ENCODE measurements at places on chromosomes 16 and 17.
A peak's percentile ranks its signal among the peaks of the same experiment; 100 is the strongest.

DNA sequence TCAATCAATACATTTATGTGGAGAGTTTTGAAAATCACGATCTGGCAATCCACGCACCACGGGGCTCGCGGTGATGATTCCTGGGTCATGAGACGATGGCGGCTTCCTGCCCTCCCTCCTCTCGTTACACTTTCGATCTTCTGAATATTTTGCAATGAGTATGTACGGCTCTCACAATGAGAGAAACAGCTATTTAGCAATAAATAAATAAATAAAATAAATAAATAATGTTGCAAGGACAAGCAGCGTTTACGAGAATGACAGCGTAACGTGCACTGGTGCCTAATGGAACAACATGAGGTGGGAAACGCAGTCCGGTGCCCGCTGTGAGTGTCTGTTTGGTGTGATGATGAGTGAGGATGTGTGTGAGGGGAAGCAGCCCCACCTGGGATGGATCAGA, 46.7 kb upstream of the JPH3 start:
- DNase-seq: no peak

GRCh38 chr16:48556913-48557351, 53.0 kb downstream of the N4BP1 start:
- no peak for DNase-seq

GRCh38 chr16:12436201-12436657, 367.5 kb downstream of the CPPED1 start:
- DNase-seq: no peak

DNA sequence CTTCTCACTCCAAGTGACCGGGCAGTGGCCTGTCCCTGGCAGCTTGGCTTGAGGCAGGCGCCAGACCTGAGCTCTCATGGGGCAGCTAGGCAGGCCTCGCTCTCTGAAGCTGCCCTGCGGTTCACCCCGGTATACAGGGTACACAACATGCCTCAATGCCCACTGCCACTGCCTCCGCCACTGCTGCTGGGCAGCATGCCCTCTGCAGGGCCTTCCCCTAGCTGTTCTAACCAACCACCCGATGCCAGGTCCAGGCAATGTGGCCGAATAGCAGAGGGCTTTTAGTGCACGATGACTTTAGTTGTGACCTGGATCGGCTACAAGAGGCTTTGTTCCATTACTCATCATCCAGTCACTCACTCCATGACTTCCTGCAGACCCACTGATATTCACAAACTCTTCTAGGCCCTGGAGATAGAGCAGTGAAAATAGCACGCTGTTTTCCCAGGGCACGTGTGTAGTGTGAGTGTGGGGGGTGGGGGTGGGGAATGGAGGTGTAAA, 19.7 kb downstream of the CDC42EP4 start:
- no peak for DNase-seq

DNA sequence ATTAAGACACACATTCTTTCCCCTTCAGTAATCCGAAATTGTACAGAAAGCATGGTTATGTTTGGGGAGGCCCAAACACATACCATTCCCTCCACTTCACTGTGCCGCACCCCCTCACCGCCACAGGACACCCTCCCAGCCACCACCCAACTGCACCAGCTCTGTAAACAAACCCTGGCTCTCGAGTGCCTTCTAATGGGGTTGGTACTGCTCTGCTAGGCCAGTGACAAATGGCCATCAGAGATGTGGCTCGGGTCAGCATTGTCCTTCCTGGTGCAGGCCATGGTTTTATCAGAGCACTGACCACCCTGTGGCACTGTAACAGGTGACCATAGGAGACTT, 24.0 kb upstream of the SREBF1 start:
- no peak for DNase-seq

DNA sequence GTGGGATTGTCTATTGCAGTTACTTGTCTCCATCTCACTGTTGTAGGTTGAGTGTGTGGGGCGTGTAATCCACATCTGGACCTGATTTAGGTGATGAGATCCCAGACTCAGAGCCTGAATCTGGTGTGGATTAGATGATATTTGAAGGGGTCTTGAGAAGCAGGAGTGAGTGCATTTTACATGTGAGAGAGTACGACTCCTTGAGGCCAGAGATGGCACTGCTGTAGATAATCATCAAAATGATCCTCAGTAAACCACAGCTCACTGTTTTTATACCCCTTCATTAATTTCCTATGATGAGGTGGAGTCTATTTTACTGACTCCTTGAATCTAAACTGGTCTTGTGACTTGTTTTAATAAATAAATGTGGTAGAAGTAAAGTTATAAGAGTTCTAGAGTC, 732.5 kb downstream of the KCNJ2 start:
- DNase-seq: no peak

- no peak for DNase-seq
Observed at GRCh38 chr17:35879773-35880654, at the start of gene CCL5. CCL5 (minus strand) TSS chr17:35880360.

- DNase-seq: no peak
Observed at GRCh38 chr16:54488729-54489128, 202.1 kb upstream of the IRX3 start.

DNA sequence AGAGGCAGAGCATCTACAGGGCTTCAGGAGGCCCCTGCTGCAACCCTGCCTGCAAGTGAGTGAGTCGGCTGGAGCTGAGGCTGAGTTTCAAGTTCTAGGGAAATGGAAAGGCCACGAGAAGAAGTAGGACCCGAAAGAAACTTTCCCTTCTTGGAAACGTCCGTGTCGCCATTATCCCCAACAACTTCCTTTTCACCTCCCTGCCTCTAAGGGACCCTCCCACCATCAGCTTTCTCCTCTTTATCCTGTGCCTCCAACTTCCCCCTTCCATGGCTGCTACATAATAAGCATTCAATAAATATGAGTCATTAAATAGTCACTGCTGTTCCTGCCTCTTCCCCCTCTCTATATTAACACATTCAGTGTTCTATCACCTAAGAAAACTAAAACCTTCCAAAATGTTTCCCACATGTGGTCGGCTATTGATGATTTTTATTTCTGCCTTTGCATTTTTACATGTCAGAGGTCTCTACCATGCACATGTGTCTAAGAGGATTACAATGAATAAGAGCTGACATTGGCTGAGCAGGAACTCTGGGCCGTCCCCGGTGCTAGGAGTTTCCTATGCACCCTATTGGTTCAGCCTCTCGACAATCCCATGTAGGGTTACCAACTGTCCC, 115.9 kb upstream of the TNRC6C start:
- peak; percentile 22 for DNase-seq

All from activated CD4-positive, alpha-beta T cell treated with anti-CD3 and anti-CD28 coated beads for 24 hours (primary cell).